ENCODE measurements at places on chromosomes 11 and 22.
A peak's percentile ranks its signal among the peaks of the same experiment; 100 is the strongest.

DNA sequence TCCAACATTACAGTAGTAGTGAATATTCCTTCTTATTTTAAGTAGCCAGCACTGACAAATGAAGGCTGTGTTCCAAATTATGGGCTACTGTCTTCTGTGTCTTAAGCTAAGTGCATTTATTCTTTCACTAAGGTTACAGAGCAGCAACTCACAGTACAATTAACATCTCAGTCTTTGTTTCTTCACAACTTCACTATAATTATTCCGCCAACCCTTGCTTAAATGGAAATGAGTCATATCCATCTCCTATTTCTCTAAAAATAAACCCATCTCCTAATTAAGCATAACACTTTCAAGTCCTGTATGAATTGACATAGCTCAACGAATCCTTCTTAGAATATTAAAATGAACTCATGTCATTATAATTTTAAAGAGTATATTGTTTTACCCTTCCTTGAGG lies 6.7 kb downstream of the ETS1 start:
- no peak for DNase-seq

DNA sequence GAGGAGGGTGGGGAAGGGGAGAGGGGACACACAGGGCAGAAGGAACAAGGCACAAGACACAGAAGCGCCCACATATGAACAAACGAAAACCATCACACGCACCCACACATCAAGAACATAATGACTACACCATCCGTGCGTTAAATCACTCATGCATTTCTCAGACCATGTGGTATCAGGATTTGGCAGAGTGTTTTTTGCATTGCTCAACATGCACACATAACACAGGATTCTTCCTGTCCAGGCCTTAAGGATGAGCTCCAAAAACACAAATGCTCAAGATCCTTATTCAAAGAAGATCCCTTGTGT lies 309.5 kb downstream of the CADM1 start:
- DNase-seq = no peak

- no peak for DNase-seq
Observed at GRCh38 chr11:2686360-2687222, 13.2 kb downstream of the KCNQ1OT1 start.

GRCh38 chr11:1131033-1131911 lies 26.5 kb upstream of the MUC5AC start:
- DNase-seq = no peak

- DNase-seq = peak; percentile 37
Observed at GRCh38 chr22:32796865-32797573, 4.5 kb upstream of the TIMP3 start.

- no peak for DNase-seq
Observed at GRCh38 chr22:19870153-19871022, 15.7 kb upstream of the GNB1L start.

- no peak for DNase-seq
Observed at GRCh38 chr11:58941838-58942237, 2.5 kb downstream of the GLYATL1 start.

- no peak for DNase-seq
Observed at GRCh38 chr22:43333156-43333555, 10.0 kb downstream of the SCUBE1 start.

GRCh38 chr11:86207413-86207812 lies 37.1 kb upstream of the EED start:
- DNase-seq = no peak

DNA sequence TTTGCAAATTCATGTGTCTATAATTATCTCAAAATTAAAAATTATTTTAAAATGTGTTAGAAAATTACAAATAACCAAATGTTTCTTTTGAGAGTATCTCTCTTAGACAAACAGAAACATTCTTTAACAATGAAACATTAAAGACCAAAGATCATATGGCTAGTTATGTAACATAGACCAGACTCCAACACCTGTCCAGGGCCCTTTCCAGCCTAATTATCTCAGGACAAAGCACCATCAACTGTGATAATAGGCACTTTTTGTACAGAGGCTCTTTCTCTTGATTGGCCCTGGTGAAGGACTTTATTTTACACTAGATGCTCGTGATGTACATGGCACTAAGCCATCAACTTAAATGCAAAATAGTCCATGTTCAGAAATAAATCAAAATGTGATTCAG lies 5.0 kb upstream of the PLEKHA7 start:
- DNase-seq = no peak

GRCh38 chr11:117771197-117771596 lies 25.8 kb downstream of the DSCAML1 start:
- DNase-seq = no peak

- DNase-seq = no peak
Observed at GRCh38 chr11:22456993-22457762, 119.0 kb downstream of the SLC17A6 start.

- no peak for DNase-seq
Observed at GRCh38 chr11:116707161-116707629, 65.6 kb downstream of the BUD13 start.

DNA sequence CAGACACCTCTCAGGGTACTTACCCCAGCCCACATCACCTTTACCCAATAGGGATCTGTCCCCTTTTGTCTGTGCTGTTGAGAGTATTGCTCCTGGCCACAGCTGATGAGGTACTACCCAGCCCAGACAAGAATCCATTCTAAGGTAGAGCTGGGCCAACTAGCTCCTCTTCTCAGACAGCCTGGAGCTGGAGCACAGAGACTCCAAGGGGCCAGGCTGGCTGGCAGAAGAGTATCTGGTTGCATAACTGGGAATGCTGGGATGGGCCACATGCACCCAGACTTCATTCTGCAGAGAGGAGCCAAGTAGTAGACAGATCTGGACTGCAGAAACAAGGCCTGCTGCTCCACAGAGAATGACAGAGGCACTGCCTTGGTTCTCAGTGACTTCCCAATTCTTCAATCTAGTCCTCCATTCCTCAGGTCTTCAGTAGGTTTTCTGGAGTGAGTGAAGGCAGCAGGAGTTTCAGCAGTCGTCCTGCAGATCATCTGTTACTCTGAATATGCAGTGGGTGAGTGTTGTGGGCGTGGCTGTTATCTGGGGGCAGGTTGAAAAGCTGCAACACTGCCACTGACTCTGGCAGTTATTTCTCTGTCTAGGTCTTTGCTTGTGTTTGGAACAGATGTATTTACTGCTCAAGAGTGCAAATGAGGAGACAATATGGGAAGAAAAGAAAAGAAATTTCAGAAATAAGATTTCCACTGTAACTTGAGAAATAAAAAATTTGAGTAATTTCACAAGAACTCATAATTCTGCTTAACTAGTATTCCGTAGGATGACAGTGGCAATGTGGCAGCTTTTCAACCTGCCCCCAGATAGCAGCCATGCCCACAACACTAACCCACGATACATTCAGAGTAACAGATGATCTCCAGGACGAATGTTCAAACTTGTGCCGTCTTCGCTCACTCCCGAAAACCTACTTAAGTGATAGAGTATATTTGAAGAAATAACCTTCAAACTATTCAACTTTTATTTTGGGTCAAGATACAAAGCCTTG lies 34.9 kb downstream of the MAPK1 start:
- no peak for DNase-seq

- DNase-seq = no peak
Observed at GRCh38 chr11:13090228-13090708, 81.2 kb downstream of the RASSF10 start.

DNA sequence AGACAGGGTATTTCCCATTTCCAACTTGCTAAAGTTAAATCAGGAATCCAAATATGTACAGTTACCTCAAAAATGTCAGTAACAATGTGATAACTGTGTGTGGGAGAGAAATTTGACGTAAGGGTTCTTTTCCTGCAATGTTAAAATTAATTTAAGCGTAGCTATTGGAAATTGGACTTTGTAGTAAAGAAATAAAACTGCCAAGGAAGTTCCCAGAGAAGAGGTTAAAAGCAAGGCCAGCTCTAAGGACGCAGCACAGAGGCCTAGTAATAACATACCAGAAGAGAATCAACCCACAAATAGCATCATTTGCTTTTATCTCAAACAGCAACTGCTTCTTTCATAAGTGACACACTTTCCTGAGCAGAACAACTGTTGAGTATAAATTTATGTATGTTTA lies 36.8 kb upstream of the GRIA4 start:
- no peak for DNase-seq

DNA sequence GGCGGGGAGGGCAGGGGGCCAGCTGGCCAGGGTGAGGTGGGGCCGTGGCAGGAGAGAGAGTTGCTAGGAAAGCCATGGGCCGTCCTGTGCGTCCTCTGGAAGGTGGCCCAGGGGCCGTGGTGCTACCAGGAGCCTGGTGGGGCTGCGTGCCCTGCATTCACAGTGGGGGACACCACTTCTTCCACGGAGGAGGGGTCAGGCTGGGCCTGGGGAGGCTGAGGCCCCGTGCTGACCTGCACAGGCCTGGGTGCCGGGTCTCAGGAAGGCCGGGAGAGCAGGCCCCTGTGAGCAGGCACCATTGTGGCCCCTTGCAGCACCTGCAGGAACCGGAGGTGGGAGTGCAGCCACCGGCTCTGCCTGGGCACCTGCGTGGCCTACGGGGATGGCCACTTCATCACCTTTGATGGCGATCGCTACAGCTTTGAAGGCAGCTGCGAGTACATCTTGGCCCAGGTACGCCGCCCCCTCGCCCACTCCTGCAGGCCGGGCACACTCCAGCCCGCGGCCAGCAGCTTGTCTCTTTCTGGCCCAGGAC lies 12.0 kb downstream of the MUC5B start:
- DNase-seq = no peak

- no peak for DNase-seq
Observed at GRCh38 chr11:110376711-110377324, 52.9 kb upstream of the FDX1 start.

DNA sequence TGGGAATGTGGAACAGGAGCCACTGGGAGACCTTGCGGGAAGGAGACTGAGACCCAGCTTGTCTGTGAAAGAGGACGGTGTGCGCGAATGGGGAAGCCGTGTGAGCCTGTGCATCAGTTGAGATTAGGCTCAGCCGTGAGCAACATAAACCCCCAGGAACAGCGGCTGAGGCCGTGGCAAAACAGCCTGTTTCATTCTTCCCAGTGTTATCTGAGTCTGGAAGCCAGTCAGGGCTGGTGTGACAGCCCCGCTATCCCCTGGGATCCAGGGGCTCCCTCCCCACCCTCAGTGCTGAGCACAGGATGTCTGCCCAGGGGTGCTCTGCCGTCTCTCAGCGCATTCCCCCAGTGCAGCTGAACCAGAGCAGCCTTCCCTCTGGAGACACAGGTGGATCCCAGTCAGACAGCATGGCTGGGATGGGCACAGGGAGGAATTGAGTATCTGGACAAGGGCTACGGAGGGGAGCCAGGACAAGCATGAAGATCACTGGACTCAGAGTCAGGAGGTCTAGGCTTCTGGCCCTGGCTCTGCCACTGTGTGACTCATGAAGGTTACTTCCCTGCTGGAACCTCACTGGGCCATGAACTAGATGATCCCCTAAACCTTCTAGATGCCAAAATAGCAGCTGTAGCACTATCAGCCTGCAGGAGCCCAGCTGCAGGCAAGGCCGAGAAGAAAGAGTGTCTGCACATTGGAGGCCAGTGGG lies 8.6 kb downstream of the OAF start:
- DNase-seq = no peak

- DNase-seq = no peak
Observed at GRCh38 chr11:19735909-19736498, 23.4 kb downstream of the NAV2 start.

DNA sequence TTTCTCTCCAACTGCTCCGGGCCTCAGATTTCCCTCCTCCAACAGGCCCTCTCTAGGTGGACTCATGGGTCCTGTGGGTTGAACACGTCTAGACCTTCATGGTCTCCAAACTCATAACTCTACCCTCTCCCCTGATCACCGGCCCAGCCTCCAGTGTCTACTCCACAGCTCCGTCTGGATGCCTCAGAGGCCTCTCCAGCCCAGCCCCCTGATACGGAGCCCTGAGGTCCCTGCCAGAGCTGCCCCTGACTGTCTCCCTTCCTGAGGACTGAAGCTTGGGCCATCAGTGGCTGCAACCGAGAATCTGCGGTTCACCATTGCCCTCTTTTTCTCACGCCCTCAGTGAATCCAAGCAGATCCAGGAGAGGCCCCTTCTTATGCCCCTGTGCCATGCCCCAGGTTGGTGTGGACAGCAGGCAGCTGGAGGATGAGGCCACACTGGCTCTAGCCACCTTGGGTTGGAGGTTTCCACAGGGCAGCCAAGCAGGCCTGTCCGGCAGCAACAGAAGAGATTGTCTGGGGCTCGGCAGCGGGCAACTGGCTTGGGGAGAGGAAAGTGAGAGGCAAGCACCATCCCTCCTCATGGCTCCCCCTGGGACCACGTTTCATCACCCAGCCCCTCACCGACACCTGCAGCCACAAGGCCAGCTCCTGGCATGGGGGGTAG lies 104.6 kb upstream of the FGF3 start:
- no peak for DNase-seq

DNA sequence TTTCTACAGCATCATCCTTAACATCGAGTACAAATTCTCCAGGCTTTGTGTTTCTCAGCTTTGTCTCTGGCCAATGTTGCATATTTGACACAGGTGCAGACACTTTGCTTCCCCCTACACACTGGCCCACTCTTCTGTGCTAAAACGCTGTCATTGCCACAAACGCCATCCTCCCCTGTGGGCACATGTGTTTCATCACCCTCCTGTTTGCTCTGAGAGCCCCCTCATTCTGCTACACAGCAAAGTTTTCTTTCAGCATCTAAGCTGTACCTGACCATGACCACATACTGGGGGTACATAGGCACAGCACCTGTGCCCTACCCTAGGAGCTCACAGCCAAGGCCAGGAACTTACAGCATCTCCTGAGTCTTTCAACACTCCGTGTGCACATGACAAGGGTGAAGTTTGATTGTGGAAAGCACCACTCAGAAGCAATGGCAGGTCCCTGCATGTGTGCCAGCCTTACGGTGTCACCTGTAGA lies 7.9 kb upstream of the IGLL5 start:
- DNase-seq = no peak

DNA sequence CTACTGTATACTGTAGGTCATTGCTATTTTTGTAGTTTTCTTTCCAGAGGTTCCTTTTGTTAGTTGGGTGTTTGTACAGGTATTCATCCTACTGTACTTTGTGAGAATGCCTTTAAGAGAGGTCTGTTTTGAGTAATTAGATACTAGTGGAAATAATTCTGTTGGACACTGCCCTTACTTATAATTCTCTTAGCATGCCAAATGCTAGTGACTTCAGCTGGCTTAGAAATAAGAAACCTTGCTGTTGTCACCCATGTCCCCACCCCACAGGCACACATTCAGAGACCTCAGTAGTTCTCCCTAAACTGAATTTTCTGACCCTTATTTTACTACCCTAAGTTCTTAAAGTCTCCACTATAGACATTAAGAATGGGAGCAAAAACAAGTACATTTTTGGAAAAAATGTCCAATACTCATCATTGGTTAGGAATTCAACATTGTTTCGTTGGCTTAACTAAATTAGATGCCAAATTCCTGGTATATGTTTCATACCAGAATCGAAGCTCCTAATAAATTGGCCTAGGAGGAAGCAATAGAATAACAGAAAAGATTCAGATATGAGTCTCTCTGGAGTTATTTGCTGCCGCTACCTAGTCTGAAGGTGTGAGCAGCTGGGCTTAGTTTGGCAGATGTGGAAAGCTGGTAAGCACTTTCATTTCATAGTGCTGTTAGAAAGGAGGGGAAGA lies 28.4 kb downstream of the ZNF143 start:
- no peak for DNase-seq

DNA sequence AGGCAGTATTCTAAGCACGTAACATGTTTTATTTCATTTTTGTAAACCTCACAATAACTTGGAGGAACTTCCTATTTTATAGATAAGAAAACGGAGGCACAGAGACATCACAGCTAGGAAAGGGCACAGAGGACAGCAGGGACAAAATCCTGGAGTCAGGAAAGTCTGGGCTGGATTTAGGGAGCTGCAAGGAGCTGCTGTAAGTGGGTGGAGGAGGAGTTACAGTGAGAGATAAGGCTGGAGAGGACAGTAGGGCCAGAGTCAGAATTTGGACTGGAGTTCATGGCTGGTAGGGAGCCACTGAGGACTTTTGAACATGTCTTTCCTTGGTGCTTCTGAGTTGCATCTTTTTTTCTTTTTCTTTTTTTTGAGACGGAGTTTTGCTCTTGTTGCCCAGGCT lies 32.2 kb upstream of the PTPRJ start:
- no peak for DNase-seq

Data from activated naive CD4-positive, alpha-beta T cell (primary cell).